ENCODE measurements at places on chromosomes 13 and 19.
A peak's percentile ranks its signal among the peaks of the same experiment; 100 is the strongest.

DNA sequence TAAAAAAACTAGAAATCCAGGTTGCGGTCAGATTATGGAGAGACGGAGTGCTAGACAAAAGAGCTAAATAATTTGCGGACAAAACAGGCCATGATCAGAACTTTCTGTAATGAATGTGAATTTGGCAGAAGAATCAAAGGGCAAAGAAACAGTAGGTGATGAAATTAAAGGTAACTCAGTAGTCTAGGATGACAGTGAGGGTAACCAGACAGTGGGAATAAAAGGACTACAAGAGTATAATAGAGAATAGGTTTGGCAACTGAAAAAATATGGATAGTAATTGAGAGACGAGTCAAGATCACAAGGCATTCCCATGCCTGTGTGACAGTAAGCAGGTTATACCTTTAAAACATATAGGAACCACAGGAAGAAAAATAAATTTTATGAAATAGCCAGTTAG lies 35.9 kb downstream of the CAB39L start:
- no peak for DNase-seq

DNA sequence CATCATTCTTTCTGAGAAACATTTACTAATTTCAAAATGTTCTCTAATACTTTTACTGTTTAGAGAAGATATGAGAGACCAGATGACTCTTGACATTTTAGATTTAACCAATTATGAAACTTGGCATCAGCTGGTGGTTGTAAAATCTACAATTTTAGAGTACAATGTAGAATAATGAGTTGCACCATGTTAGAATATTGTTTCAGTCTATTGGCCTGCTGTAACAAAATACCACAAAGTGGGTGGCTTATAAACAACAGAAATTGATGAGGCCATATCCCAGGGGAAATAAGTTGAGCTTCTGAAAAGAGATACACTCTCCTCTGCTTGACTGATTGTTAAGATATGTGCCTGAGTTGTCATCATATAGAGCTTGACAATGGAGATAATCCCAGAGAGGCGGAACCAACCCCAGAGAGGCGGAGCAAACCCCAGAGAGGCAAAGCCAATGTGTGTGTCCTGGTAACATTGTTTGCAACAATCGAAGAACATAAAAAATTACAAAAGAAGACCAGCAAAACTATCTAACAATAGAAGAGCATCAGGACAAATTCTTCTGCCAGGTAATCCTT lies 373.0 kb upstream of the SLITRK1 start:
- DNase-seq, result no peak

DNA sequence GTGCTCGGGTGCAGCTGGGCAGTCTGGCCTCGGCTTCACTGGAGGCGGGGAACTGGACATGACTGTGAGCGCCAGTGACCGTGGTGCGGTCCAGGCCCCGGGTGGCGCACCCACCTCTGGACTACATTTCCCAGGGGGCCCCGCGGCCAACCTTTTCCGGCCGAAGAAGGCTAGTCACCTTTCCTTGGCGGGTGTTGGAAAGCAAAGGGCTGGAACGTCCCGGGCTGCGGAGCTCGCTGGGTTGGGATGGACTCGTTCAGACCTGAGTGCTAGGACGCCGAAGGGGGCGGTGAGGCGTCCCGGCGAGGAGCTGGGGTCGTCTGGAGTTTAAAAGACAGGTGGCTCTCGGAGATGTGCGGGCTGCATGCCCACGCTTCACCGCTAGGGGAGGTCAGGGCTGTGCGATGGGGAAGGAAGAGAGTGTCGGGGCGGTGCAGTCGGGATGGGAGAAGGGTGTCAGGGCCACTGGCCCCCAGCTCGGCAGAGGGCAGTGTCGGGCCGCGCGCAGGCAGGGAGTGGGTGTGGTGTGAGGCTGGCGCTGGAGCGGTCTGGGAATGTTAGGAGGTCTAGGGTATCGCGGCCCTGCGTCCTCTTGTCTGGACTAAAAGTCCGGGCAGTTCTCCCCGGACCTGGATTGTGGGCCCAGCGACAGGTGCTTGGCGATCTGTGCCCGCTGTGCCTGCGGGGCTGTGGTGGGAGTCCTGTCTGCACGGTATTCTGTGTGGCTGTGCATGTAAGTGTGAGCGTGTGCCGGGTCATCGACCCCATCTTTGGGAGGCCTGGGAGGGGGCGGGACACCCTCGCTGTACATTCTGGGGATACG lies 57.1 kb downstream of the ZNF568 start:
- peak; percentile 80 for DNase-seq

- no peak for DNase-seq
Measured at GRCh38 chr19:3512562-3513228, 6.6 kb downstream of the FZR1 start.

GRCh38 chr13:41520016-41520659 lies 62.8 kb downstream of the RGCC start:
- peak; percentile 31 for DNase-seq

GRCh38 chr13:24110011-24110410 lies 50.5 kb upstream of the SPATA13 start:
- no peak for DNase-seq

- peak; percentile 50 for DNase-seq
Measured at GRCh38 chr13:26254583-26255111, 718 bp downstream of the CDK8 start.

DNA sequence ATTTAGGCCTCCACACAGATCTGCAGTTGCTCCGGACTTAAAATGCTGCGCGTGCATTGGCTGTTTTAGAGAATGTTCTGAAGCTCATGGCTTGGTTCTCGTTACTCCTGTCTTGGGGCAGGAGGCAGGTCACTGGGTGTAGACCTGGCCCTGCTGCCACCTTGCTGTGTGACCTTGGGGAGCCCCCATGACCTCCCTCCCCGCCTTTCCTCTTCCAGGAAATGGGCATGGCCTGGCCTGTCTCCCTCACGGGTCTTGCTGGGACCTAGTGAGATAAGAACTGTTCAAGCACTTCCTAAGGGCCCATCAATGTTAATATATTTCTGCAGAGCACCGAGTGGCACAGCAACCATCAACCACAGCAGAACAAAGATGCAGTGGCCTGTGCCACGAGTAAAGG lies 49.4 kb downstream of the KLF2 start:
- no peak for DNase-seq

DNA sequence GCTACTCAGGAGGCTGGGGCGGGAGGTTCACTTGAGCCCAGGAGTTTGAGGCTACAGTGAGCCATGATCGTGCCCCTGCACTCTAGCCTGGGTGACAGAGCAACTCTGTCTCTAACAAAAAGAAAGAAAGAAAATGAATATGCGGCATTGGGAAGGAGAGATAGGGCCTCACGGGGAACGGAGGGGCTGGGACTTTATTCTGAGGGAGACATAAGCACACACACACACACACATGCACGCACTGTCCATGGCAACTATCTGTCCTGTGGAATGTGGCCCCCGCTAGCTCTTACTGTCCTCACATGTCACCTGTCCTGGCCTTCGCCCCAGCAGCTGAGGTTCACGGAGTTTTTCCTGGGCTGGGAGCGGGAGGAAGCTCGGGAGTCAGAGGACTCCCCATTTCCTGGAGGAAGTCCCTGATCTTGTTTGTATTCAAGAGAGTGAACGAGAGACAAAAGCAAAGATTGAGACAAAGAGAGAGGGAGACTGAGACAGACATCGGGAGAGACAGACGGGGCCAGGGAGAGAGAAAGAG lies 654 bp downstream of the STAP2 start:
- DNase-seq, result no peak

- DNase-seq, result no peak
Measured at GRCh38 chr13:107205318-107206104, 637.6 kb upstream of the ARGLU1 start.

DNA sequence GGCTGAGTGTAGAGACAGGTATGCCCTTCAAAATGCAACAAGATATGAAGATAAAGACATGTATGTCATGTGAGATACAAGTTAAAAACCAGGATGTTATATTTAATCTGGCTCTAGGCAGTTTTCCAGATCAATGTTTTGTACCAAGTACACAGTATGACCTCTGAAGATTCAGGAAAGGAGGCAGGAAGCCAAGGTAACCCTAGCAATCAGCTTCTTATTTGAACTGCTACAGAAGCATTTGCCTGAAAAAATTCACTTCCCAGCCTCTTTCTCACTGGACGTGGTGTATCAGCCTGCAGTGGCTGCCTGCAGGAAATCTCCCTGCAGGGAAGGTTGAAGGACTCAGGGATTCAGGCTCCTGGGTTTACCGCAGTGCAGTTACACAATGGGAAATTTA lies 24.1 kb downstream of the OLFM4 start:
- DNase-seq, result no peak

- DNase-seq, result no peak
Measured at GRCh38 chr13:97844151-97844550, 109.3 kb upstream of the IPO5 start.

- no peak for DNase-seq
Measured at GRCh38 chr13:50844084-50844875, 788 bp upstream of the DLEU7 start.

GRCh38 chr13:19685034-19685433 lies 51.6 kb downstream of the MPHOSPH8 start:
- no peak for DNase-seq

GRCh38 chr19:35872180-35872579 lies 3.8 kb downstream of the APLP1 start:
- DNase-seq, result no peak

DNA sequence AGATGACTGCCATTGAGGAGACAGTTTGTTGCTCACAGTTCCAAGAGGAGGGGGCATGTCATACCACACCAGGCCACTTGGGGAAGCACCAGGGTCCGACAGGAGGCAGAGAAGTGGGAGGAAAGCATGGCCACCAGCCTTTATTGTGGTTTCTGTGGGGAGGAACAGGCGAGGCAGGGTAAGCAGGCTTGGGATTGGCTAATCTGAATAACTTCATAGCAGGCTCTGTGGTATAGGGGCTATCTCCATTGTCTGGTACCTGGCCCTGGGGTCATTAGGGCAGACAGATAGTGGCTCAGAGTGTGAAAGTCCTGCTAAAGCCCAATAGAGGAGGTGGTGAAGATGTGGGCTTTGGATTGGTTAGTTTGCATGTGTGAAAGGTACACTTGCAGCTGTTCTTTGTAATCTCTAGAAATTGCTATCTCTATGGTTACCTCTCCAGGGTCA lies 35.5 kb downstream of the CBY2 start:
- no peak for DNase-seq

DNA sequence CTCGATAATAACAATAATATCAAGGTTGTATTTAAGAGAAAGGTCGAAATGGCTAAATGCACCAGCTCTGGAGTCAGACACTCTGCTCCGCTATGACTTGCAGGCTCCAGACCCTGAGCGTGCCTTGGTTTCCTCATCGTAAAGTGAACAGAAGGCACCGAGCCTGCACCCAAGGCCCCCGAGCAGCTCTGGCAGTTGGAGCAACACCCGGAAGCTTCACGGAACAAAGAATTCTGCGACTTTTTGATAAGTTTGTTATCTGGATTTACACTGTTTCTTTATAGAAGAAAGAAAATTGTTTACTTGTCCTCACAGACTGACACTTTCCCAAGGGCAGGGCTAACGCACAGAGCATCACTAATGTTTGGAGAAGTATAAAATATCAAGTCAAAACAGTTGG lies 4.4 kb downstream of the GRTP1 start:
- DNase-seq, result no peak

- DNase-seq, result no peak
Measured at GRCh38 chr19:21789466-21790085, 22.2 kb upstream of the ZNF100 start.

- DNase-seq, result no peak
Measured at GRCh38 chr19:6381030-6381750, 5.5 kb upstream of the PSPN start.

GRCh38 chr13:75635101-75635827 lies 866 bp upstream of the LMO7 start:
- DNase-seq, result no peak

DNA sequence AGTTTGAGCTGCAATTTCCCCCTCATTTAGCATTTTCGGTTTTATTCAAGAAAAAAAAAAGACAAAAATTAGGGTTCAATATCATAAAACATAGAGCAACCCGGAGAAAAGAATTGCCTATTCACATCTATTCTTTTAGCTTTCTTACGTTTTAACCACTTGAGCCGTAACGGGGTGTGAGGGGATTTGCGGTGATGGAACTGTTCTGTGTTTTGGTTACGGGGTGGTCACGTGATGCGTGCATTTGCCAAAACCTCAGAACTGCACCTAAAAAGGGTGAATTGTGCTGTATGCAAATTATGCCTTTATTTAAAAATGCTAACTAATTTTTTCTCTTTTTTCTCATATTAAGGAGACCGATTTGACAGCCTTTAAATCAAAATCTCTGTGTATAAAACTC lies 22.1 kb downstream of the CLEC11A start:
- DNase-seq, result no peak

GRCh38 chr19:51503286-51503817 lies 1.8 kb upstream of the SIGLEC12 start:
- DNase-seq, result no peak

GRCh38 chr19:9847087-9847671 lies 12.1 kb downstream of the PIN1 start:
- peak; percentile 16 for DNase-seq

DNA sequence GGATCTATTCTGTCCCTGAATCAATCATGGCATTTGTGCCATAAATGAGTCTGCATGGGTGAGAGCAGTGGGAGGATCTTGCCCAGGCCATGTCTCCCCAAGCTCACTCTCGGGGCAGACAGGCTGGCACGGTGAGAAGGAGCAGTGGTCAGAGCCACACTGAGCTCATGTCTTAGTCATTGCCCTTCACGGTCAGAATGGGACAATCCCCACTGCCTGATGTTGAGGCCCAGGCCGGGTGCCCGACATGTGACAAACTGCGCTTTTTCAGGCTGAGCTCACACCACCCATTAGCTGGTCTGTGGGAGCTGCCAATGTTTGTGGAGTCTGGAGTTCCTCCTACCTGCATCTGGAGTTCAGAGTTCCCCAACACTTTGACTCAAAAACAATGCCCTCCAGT lies 481.9 kb downstream of the COG6 start:
- no peak for DNase-seq

GRCh38 chr19:10913716-10914340 lies 14.6 kb downstream of the YIPF2 start:
- DNase-seq, result no peak

GRCh38 chr13:113840541-113841352 lies 23.1 kb downstream of the GAS6 start:
- DNase-seq, result no peak

DNA sequence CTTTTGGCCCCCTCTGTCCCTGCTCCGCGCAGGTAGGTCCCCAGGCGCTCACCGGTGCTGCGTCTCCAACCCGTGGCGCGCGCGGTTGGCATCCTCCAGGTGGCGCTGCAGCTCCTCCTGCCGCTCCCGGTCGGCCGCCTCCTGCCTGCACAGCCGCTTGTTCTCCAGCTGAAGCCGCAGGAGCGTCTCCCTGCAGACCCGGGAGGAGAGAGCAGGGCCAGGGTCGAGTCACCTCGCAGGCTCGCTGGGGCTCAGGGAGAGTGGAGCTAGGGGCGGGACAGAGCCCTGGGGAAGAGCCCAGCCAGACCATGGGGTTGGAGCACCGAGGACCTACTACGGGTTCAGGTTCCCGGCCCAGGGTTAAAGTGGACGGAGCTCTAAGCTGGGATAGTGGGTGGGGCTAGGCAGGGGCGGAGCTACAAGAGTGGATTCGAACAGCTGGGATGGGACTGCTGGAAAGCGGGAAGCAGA lies 9.3 kb downstream of the HOOK2 start:
- peak; percentile 80 for DNase-seq

Data from CD4-positive, alpha-beta T cell treated with Interferon gamma for 1 hour (primary cell).